ENCODE measurements at places on chromosomes 2 and 18.
A peak's percentile ranks its signal among the peaks of the same experiment; 100 is the strongest.

- no peak for DNase-seq
Measured at GRCh38 chr18:44500808-44501610, 179.7 kb upstream of the SETBP1 start.

- DNase-seq = no peak
Measured at GRCh38 chr2:209581040-209581439, 157.2 kb downstream of the MAP2 start.

DNA sequence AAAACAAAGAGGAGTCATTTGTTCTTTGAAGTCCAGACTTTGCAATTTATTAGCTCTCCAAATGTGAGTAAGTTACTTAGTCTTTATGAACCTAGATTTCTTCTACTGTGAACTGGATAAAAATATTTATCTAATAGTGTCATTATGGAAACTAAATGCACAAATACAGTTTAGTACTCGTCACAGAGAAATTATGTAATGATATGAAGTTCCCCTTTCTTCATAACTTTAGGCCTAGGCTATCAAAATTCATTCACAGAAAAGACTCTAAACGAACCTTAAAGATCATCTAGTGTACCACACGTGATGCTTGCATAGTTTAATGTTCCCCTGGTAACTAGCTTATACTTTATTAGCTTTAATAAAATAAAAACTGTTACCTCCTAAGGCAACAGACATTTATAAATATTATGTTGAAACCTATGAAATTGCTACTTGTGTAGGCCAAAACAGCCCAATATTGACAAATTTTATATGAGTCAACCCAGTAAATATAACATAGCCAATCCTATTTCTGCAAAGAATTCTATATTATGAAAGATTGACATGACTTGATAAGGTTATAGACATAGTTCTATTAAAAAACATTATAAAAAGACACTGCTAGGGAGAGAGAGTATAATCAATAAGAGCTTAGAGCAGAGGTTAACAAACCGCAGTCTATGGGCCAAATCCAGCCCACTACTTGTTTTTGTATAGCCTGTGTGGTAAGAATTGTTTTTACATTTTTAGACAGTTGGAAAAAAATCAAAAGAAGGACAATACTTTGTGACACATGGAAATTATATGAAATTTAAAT, 44.9 kb upstream of the ITPRID2 start:
- no peak for DNase-seq

GRCh38 chr18:26422472-26423162, 125.7 kb downstream of the KCTD1 start:
- no peak for DNase-seq

DNA sequence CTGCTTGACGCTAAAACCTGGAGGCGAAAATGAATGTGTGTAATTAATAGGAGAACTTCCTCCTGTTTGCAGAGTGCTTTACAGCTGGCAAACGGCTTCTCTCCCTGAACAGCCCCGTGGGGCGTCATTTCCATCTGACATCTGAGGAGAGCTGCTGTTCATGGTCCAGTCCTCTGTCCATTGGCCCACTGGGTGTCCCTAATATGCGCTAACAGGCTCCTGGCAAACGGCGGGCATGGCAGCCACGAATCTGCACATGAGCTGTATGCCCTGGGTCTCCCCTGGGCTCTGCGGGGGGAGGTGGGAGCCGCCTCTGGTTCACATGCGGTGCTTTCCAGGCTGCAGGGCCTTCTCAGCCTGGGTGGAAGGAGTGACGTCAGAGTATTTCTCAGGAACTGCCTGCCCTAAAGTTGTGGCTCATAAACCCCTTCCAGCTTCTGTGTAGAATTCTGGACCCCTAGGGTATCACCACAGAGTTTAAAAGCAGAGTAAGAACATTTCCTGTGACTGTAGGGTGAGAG, 73.2 kb downstream of the LRRFIP1 start:
- no peak for DNase-seq

- no peak for DNase-seq
Measured at GRCh38 chr2:7119132-7119835, 202.1 kb downstream of the RNF144A start.

GRCh38 chr2:1593371-1594122, 150.8 kb downstream of the PXDN start:
- no peak for DNase-seq

DNA sequence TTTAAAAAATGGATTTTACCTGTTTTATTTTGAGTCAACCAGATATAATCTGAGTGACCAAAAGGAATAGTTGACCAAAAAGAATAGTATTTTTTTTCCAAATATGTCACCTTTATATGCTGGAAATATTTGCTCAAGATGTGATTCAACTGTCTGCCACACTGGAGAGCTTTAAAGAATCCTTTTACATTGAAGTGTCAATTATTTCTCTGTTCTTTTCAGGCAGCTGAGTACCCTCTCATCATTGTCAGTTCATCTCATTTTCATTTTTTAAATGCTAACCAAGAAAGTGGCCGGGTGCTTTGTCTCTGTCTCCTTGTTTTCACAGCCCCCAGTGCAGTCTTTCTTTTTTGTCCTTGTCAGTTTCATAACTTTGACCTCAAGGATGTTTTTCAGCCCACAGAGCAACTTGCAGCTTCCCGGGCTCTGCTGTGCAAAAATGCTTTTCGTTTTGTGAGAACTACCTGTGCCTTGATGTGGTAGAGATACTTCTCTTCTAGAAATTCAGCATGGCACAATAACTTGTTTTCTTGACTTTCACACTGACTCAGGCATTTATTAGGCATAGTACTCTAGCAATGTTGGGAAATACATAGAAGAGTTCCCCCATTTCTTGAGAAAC, 23.4 kb upstream of the CERS6 start:
- peak; percentile 12 for DNase-seq

DNA sequence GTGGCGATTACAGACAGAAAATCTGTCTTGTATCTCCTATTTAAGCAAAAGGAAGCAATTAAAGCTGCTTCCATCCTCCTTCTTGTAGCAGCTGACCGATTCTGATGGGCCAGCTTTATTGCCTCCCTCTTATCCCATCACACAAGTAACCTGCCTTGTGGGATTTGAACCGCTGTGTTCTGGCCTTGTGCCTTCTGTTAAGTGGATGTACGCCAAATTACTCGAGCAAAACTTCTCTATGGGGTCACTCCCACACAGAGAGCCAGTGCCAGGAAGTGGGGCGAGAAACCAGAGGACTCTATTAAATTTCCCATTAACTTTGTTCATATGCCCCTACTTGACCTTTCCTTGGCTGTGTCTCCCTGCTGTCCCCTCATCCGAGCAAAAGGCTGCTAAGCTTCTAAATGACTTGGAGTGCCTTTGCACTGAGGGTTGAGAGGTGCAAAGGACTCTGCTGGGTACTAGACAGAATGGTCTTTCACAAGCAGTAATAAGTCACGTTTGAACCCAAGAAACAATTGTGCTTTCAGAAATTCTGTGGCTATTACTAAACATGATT, 672.5 kb downstream of the MBD2 start:
- no peak for DNase-seq

- no peak for DNase-seq
Measured at GRCh38 chr2:55116598-55116964, 66.3 kb upstream of the RTN4 start.
